ENCODE measurements at places on chromosomes 2 and 18.

GRCh38 chr18:49734836-49735235 is 78.5 kb downstream of the ACAA2 start:
- DNase-seq = no peak

- DNase-seq = no peak
These were observed 14.1 kb upstream of the GPR55 start for GRCh38 chr2:230939066-230939591.

- DNase-seq = no peak
These were observed 251.3 kb downstream of the RPIA start for GRCh38 chr2:88942798-88943197.

GRCh38 chr2:26849056-26849999 is 1.4 kb downstream of the DPYSL5 start:
- no peak for DNase-seq

- no peak for DNase-seq
These were observed 11.8 kb downstream of the RASGRP3 start for GRCh38 chr2:33488178-33488690.

GRCh38 chr18:79868811-79869541 is 71.2 kb downstream of the KCNG2 start:
- DNase-seq = no peak

DNA sequence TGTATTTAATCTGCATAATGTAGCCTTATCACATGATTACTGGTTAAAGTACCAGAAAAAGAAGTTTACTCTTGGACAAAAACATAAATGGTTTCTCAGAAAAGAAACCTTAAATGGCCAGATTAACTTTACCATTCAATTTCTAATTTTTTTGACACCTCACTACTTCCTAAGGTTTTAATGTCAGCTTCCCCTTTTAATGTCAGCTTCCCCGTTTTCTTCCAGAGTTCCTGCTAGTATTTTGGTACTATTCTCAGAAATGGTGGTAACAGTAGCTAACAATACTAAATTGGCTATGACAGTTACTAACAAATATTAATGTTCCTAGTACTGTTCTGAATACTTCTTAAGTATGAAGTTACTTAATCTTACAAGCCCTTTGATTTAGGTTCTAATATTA is 22.4 kb upstream of the SLC8A1 start:
- DNase-seq = no peak

DNA sequence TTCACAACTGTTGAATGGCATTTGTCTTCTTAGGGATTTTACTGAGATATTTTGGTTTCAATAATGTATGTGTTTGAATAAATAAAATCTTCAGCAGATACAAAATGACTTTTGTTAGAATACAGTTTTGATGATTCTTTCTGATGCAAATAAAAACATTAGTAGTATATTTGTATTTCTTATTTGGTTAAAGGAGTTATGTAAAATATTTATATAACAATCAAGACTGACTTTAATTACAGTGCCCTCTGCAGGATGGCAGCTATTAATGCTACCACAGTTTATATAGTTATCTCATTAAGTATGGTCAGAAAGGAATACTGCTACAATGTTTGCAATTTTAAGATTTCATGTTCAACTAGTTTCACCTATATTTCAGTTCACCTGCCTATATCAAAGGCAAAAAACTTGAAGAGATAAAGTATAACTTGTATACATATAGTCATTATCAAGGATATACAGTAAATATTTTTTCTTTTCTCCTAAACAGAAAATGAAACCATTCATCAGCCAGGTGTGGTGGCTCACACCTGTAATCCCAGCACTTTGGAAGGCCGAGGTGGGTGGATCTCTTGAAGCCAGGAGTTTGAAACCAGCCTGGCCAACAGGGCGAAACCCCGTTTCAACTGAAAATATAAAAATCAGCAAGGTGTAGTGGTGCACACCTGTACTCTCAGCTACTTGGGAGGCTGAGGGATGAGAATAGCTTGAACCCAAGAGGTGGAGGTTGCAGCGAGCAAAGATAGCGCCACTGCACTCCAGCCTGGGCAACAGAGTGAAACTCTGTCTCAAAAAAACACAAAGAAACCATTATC is 19.8 kb downstream of the ARL5A start:
- no peak for DNase-seq

Data from HT1080 (cell line).